D721Med (cell line): ENCODE measurements at places on chromosomes 16 and 17.

DNA sequence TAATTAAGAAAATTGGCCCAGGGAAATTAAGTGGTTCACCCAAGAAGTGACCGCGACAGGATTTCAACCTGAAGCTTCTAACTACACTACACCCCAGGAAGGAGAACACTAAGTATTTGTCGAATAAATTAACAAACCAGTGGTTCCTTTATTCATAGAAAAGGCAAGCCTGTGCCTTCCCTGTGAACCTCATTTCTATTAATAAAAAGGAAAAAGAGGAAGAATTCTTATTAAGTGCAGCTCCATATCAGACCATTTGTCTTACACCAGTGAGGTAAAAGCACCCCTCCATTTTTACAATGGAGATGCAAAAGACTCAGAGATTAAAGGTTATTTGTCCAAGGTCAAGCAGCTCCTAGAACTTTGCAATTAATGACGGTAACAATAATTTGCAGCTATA, 1.7 kb downstream of the COPS3 start:
- DNase-seq: no peak

GRCh38 chr17:45098081-45098868, 34.0 kb downstream of the PLCD3 start:
- DNase-seq: no peak

DNA sequence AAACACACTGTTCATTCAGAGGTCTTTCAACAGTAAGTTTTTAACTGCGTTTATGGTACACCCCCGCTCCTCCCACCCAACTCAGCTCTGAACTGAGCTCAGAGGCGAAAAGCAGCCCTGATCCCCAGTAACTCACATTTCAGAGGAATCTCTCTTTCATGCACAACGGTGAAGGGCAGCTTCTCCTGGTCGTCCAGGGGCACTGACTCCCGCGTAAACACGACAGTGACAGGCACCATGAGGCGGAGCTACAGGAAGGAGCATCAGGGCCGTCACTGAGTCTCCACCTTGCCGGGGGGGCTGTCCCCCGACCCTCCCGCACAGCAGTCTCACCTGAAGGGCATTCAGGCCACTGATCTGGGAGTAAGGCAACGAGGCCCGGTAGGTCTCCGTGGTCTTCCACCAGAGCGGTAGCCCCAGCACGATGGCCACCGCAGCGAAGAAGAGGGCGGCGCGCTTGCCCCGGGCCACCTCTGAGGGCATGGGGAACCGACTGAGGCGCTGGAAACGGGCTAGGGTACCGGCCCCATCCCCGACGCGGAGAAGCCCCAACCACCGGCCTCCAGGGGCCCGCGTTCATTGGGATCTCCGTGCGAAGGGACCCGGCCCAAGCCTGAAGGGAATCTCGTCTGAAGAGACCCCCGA, 486 bp downstream of the PIGS start:
- no peak for DNase-seq

- peak; percentile 96 for DNase-seq
Observed at GRCh38 chr17:7572338-7572587, 7.2 kb upstream of the CD68 start.

- DNase-seq: no peak
Observed at GRCh38 chr16:2970563-2970962, 1.4 kb downstream of the PAQR4 start.

- DNase-seq: no peak
Observed at GRCh38 chr16:3716831-3717234, 491 bp downstream of the TRAP1 start.

DNA sequence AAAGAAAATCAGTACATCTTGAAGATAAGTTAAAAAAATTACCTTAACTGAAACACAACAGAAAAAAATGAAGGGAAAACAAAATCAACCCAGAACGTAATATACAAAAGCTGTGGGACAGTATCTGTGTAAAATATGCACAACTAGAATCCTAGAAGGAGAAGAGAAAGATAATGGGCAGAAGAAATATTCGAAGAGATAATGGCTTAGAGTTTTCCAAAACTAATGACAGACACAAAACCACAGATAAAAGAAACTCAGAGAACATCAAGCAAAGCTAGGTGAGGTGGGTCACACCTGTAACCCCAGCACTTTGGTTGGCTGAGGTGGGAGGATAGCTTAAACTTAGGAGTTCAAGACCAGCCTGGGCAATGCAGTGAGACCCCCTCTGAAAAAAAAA, 117.1 kb downstream of the TRIM37 start:
- no peak for DNase-seq

DNA sequence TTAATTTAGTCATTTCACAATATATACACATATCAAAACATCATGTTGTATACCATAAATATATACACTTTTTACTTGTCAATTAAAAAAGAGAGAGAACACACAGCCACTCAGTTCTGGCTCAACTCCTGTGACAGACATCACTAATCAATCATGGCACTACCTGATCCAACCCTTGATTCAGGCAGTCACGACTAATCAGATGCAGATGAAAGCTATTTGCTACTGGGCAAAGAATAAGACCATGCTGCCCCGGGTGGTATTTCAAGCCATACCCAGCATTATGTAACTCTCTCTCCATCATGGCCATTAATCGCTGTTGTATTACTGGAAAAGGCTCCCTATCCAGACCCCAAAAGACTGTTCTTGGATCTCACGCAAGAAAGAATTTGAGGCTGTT, 345.7 kb downstream of the HAPSTR1 start:
- no peak for DNase-seq

DNA sequence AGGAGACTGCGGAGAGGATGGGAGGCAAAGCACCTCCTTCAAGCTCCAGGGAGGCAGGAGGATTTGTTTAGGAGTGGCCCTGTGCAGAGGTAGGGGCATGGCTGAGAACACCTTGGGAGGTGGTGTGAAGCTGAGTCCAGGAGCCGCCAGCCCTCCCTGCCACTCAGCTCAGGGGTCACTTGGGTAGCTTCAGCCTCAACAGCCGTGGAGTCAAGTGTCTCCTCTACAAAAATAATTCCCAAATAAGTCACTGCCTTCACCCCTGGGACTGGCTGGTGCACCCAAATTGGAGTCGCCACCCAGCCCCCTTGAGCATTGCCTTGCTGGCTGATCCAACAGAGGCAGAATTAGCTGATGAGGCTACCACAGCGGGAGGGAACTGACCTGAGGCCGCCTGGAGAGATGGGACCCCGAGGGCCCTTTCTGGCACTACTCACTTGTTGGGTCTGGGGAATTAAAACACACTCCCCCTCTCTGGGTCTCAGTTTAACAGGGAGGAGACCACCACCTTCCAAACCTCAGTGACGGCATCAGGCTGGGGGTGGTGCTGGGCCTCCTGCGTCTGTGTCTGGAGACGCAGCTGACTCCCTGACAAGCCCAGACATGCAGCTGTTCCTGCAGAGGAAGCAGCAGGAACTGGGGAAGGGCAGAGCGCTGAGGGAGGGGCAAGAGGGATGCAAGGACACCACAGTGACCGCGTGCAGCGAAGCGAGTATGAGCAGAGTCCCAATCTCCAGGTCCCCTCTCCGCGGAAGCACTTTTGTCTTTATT, 87.9 kb upstream of the TOB1 start:
- peak; percentile 55 for DNase-seq

GRCh38 chr16:90054554-90054953, 22.6 kb downstream of the PRDM7 start:
- no peak for DNase-seq

DNA sequence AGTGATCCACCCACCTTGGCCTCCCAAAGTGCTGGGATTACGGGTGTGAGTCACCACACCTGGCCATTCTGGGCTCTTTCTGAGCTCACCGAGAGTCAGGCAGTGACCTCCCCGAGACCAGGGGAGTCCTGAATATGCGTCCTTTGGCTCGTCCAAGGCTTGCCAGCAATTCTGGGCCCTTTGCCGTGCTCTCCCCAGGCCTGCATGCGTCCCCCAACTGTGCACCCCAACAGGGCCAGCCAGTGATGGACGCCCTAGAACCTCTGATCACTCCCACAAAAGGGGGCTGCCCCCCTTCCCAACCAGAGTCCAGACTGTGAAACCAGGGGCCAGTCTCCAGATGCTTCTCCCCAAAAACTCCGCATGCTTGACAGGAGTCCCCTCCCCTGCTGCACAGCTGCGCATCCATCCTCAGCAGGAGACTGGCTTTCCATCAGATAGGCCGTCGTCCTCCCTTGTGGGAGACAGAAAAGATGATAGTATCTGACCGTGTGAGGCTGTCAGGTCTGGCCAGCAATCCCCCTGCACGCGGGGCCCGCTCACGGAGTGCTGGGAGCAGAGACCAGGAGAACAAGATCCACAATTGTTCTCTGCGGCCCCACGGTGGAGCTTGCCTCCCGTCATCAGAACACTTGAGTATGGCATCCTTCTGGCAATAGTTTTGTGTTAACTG, 15.5 kb downstream of the HS3ST6 start:
- DNase-seq: no peak

GRCh38 chr16:49596648-49597291, 223.2 kb downstream of the C16orf78 start:
- DNase-seq: no peak

GRCh38 chr17:4769628-4770027, 2.1 kb upstream of the TM4SF5 start:
- DNase-seq: no peak

DNA sequence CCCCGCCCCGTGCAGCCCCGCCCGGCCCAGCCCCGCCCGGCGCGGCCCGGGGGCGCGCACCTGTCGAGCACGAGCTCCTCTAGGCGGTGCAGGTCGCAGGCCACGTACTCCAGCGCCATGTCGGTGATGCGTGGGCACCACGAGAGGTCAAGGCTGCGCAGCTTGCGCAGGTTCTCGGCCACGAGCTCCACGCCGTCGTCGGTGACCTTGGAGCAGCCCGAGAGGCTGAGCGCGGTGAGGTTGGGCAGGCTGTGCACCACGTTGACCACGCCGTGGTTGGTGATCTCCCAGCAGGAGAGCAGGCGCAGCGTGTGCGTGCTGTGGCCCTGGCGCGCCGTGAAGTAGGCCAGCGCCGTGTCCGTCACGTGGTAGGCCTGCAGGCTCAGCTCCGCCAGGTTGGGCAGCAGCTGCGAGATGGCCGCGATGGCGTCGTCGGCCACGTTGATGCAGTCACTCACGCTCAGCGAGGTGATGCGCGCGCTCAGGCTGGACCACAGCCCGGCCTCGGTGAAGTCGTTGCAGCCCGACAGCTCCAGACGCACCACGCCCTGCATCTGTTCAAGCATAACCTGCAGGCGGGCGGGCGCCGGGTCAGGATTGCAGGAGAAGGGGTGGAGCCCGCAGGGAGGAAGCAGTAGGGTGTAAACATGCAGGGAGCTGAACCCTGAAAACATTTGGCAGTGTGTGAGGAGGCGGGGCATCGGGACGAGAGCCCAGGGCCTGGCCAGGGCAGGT, 5.3 kb upstream of the WDR24 start:
- no peak for DNase-seq

DNA sequence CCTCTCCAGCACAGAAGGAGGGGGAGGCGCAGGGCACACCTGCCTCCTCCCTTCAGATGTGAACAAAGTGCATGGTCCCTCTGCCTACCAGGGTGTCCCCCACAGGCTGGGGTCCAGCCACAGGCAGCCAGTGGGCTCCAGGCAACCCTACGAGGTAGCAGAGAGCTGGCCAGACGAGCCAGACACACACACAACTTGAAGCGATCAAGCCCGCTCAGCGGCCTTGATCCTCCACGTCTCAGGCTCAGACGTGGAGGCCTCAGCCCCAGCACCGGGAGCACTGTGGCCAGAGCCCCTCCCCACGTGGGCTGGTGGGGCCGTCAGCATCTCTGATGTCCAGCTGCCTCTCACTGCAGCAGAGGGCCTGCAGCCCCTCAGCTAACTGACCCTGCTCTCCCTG, 8.5 kb downstream of the MCRIP1 start:
- no peak for DNase-seq

- no peak for DNase-seq
Observed at GRCh38 chr16:76835339-76835738, 355.7 kb upstream of the MON1B start.

DNA sequence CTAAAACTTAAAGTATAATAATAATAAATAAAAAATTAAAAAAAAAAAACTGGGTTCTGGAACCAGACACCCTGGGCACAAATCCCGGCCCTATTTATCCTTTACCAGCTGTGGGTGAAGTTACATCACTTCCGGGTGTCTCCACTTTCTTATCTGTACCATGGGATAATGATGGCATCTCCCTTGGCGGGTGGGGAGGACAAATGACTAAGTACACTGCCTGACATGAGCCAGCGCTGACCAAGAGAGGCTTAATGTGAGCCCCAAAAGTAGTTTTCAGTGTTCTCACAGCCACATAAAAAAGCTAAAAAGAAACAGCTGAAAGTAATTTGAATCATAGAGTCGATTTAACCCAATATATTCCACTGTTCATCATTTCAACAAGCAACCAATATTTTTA, 424.9 kb downstream of the SOX9 start:
- DNase-seq: no peak

DNA sequence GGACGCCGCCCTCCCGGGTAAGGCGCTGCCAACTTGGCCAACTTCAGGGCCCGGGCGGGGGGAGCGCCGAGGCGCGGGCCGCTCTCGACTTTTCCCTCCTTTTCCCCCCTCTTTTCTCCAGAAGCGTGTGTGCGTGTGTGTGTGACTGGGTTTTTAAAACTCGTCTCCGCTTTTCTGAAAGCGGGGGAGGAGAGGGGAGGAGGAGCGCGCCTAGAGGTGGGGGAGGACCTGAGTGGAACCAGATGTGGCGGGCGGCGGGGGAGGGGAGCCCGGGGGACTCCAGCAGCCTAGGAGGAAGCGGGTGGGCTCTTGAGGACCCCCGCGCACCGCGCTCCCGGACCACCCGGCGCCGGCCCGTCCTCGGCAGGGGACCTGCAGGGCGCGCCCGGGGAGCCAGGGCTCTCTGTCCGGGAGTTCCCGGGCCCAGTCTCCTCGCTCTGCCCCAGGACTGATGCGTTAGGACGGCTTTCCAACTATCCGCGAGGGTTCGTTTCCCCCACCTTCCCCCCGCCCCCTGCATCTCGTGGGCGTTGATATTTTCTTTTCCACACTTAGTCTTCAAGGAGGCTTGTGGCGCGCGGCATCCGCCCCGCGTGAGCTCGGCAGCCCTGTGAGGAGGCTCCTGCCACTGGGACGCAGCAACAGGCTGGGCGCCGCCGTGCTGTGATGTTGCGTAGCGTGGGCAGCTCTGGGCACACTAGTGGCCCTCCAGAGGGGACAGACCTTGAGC, 599 bp downstream of the MRC2 start:
- no peak for DNase-seq

DNA sequence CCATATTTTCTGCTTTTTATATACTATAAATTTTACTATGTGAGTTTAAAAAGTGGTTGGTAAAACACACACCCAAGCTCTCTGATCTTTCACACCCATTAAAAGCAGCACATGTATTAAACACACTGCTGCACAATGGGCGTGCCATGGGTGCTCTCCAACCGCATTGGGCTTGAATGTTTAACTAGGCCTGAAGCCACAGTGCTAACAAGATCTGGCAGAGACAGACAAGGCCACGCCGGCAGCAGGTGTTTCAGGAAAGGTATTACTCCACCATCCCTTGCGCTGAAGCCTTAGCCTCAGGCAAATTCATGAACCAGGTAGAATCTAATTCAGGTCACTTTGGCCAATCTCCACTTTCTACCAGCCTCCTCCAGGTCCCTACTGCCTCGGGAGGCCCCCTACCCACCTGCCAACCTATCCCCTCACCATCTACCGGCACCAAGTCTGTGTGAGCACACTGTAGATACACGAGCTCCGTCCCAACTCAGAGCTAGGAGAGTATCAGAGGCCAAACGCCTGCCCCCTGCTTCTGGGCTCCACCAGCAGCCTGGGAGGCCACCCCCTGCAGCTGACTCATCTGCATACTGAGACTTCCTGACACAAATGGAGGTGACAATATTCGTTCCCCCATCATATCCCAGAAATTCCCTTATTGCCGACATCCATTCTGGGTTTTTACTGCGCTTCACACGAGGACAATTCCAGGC, 95.0 kb downstream of the ADCY9 start:
- no peak for DNase-seq
